ENCODE measurements at places on chromosomes 5 and 9. TPM values are rescaled to one million over a fixed set of nuclear protein-coding genes. Genes with fewer than 3 reads are reported as not detected.

GRCh38 chr5:75566710-75567309 lies 44.4 kb upstream of the ANKDD1B start:
- H3K27me3 ChIP-seq = no peaks in the 10 kb centered on the region
- H3K4me1 ChIP-seq = no peaks in the 10 kb centered on the region
- no peaks in the 10 kb centered on the region for H3K36me3 ChIP-seq
- H3K4me3 ChIP-seq = no peak overlapping the region
- DNase-seq = no peak

DNA sequence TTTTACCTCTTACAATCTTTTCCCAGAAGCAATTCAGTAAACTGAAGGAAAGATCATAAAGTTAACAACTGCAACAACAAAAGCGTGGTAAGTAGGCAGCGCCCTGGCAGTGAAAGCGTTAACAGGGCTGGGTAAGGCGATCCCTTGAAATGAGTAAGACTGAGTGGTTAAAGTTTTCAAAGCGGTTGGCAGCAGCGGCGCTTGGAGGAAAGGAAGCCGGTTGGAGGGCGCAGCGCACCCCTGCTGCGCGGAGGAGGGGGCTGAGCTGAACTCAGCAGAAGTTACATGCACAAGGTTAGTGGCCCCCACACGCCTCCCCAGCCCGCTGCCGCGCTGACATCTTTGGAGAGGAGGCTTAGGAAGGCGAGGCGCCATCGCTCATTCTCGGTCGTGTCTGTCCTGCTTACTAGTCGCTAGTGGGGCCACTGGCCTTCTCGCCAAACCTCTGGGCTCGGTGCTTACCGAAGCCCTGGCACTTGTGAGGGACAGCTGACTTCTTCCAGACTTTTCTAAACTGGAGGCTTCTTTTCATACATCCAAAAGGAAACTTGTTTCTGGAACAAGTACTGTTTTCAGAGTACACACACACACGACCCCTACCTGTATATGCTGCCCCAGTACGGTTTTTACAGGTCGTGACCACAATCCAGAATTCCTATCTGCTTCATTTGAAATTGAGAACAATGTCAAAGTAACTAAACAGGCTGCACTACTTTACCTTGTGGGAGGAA lies at the start of gene SH3RF2:
Gene SH3RF2 (plus strand): TSS at position 178 of the 731 bp plus-strand sequence. CDS start 1,351 bp downstream, outside the sequence.
- H3K27ac ChIP-seq = peak within 1 kb of the TSS; percentile 89
- H3K4me1 ChIP-seq = no peaks in the 10 kb centered on the region
- H3K27me3 ChIP-seq = no peaks in the 10 kb centered on the region
- no peaks in the 10 kb centered on the region for H3K36me3 ChIP-seq
- peak; percentile 55 for DNase-seq

- DNase-seq = no peak
- H3K4me1 ChIP-seq = no peaks in the 10 kb centered on the region
- H3K36me3 ChIP-seq = no peaks in the 10 kb centered on the region
- no peak overlapping the region for H3K4me3 ChIP-seq
- H3K27me3 ChIP-seq = no peaks in the 10 kb centered on the region
These were observed 221.1 kb downstream of the COMMD10 start for GRCh38 chr5:116305899-116306298.

GRCh38 chr5:163877865-163878264 lies 372.4 kb downstream of the MAT2B start:
- H3K4me1 ChIP-seq = no peaks in the 10 kb centered on the region
- H3K27me3 ChIP-seq = no peaks in the 10 kb centered on the region
- no peak overlapping the region for H3K4me3 ChIP-seq

DNA sequence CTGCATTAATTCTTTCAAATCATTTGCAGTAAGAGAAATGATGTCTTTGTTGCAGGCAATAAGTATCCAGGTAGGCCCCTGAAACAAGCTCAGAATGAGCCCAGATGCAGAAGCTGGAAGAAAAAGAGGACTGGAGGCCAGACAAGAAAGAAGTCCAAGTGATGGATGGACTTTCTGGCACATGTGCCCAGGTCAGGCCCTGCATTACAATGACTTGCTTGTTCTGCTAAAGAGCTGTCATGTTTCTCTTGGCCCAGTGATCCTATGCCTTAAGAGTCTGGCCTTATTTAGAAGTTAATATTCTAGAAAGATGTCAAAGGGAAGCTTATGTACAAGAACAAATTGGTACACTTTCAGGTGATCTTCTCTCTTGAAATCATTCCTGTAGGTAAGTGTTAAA lies 64.8 kb downstream of the DPYSL3 start:
- no peaks in the 10 kb centered on the region for H3K36me3 ChIP-seq
- no peaks in the 10 kb centered on the region for H3K27me3 ChIP-seq
- H3K4me3 ChIP-seq = no peak overlapping the region
- H3K4me1 ChIP-seq = no peaks in the 10 kb centered on the region

DNA sequence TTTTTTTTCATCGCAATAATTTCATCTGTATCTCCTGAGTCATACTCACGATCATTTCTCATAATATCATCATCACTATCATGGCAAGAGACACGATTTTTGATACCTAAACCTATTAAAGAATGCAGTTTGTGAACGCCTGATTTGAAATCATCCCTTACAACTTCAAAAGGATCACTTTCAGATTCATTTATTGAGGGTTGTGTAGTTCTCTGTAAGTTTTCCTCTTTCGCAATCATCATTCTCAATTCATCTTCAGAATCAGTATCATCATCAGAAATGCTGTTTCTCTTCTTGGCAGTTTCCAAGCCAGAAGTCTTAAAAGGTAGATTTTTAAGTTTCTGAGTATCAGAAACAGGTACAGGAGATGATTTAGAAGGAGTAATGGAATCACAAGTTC lies 9.7 kb downstream of the NOL8 start:
- H3K4me1 ChIP-seq = no peaks in the 10 kb centered on the region
- H3K4me3 ChIP-seq = no peak overlapping the region
- H3K27ac ChIP-seq = no peak overlapping the region

GRCh38 chr5:96823900-96824380 lies 16.2 kb upstream of the ERAP1 start:
- no peak overlapping the region for H3K4me3 ChIP-seq
- DNase-seq = peak; percentile 32
- no peaks in the 10 kb centered on the region for H3K4me1 ChIP-seq
- H3K36me3 ChIP-seq = no peaks in the 10 kb centered on the region

DNA sequence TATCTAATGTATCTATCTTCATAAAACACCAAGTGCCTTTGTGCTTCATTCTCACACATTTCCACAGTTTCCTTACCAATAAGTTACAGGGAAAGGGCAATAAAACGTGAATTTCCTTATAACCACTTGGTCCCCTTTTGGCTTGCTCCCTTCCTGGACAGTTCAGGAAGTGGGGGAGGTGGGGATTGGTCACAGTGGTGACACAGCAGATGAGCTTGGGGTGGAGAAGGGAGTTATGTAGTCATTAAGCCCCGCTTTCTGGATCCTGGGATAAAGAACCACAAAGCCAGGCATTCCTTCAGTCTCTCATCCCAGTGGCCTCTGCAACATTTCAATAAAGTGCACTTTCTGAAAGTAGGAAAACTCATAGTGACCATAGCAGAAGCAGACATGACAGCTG lies 47.1 kb upstream of the FYB1 start:
- no peaks in the 10 kb centered on the region for H3K27me3 ChIP-seq
- DNase-seq = no peak
- H3K4me1 ChIP-seq = no peaks in the 10 kb centered on the region

- H3K36me3 ChIP-seq = no peaks in the 10 kb centered on the region
- no peaks in the 10 kb centered on the region for H3K4me1 ChIP-seq
- H3K27ac ChIP-seq = no peak overlapping the region
- DNase-seq = no peak
- no peak overlapping the region for H3K4me3 ChIP-seq
These were observed 561.6 kb downstream of the TAF11L14 start for GRCh38 chr5:18195910-18196309.

GRCh38 chr9:124880501-124880900 lies 18.6 kb downstream of the ARPC5L start:
- H3K36me3 ChIP-seq = peaks cover 5% of the 10 kb centered on the region
- no peaks in the 10 kb centered on the region for H3K27me3 ChIP-seq
- no peaks in the 10 kb centered on the region for H3K4me1 ChIP-seq
- no peak for DNase-seq

GRCh38 chr9:111720174-111720573 lies 58.8 kb downstream of the GNG10 start:
- no peak overlapping the region for H3K27ac ChIP-seq
- H3K4me3 ChIP-seq = no peak overlapping the region
- no peak for DNase-seq
- no peaks in the 10 kb centered on the region for H3K4me1 ChIP-seq
- H3K27me3 ChIP-seq = no peaks in the 10 kb centered on the region

DNA sequence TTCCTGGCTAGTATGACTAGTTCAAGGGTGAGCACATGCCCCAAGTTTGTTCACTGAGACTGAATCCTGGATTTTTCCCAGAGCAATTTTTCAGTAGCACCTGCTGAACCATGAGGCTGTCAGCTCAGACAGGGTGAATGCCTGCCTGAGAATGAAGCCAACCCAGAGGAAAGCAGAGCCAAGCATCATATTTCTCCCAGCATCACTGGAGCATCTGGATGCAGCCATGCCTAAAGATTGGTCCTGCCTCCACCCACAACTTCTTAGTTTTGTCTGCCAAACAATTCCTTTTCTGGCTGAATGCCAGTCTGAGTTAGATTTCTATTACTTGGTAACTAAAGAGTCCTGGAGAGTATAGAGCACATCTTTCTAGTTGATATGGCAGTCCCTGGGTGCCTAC lies 343.6 kb downstream of the CSNK1G3 start:
- no peaks in the 10 kb centered on the region for H3K4me1 ChIP-seq
- H3K36me3 ChIP-seq = no peaks in the 10 kb centered on the region
- H3K4me3 ChIP-seq = no peak overlapping the region
- H3K27me3 ChIP-seq = no peaks in the 10 kb centered on the region
- no peak for DNase-seq

DNA sequence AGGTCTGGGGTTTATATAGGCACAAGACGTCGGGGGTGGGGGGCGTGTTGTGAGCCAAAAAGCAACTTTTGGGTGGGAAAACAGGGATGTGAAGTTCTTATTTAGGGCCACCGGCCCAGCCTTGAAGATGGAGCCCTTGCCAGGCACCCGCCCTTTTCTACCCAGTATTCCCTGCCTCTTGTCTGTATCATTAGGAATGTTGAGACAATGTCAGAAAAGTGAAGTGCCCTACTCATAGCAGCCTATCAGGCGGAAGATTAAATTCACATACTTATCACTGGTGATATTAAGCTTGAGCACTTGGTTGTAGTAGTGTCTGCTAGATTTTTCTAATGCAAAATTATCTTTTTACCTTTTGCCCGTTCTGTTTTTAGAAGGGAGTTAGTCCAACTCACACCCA lies 293.5 kb downstream of the CDH10 start:
- DNase-seq = no peak
- H3K4me3 ChIP-seq = no peak overlapping the region
- no peak overlapping the region for H3K27ac ChIP-seq
- no peaks in the 10 kb centered on the region for H3K27me3 ChIP-seq

- no peaks in the 10 kb centered on the region for H3K4me1 ChIP-seq
- H3K27ac ChIP-seq = no peak overlapping the region
- no peak for DNase-seq
- H3K36me3 ChIP-seq = peaks cover 11% of the 10 kb centered on the region
- no peaks in the 10 kb centered on the region for H3K27me3 ChIP-seq
These were observed 55.7 kb upstream of the TBC1D9B start for GRCh38 chr5:179963375-179963774.

- no peaks in the 10 kb centered on the region for H3K4me1 ChIP-seq
- H3K36me3 ChIP-seq = no peaks in the 10 kb centered on the region
- H3K27me3 ChIP-seq = no peaks in the 10 kb centered on the region
- H3K27ac ChIP-seq = no peak overlapping the region
These were observed 526.1 kb downstream of the TLR4 start for GRCh38 chr9:118230329-118230728.

DNA sequence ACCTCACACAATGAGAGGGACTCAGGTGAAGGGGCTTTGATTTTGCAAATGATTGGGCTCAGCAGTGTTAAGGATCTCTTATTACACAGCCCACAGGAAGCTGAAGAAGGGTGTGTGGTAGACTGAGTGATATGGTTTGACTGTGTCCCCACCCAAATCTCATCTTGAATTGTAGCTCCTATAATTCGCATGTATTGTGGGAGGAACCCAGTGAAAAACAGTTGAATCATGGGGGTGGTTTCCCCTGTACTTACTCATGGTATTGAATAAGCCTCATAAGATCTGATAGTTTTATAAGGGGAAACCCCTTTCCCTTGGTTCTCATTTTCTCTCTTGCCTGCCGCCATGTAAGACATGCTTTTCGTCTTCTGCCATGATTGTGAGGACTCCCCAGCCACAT lies 132.5 kb upstream of the FBXL7 start:
- no peak overlapping the region for H3K4me3 ChIP-seq
- no peak for DNase-seq
- H3K36me3 ChIP-seq = no peaks in the 10 kb centered on the region
- no peaks in the 10 kb centered on the region for H3K27me3 ChIP-seq
- no peaks in the 10 kb centered on the region for H3K4me1 ChIP-seq

- peaks cover 6% of the 10 kb centered on the region for H3K4me1 ChIP-seq
- H3K27me3 ChIP-seq = no peaks in the 10 kb centered on the region
- peak overlapping the region; percentile 97 for H3K27ac ChIP-seq
- H3K4me3 ChIP-seq = peak overlapping the region; percentile 90
- no peaks in the 10 kb centered on the region for H3K36me3 ChIP-seq
These were observed 1.8 kb downstream of the PTGER4 start for GRCh38 chr5:40681363-40682153.

DNA sequence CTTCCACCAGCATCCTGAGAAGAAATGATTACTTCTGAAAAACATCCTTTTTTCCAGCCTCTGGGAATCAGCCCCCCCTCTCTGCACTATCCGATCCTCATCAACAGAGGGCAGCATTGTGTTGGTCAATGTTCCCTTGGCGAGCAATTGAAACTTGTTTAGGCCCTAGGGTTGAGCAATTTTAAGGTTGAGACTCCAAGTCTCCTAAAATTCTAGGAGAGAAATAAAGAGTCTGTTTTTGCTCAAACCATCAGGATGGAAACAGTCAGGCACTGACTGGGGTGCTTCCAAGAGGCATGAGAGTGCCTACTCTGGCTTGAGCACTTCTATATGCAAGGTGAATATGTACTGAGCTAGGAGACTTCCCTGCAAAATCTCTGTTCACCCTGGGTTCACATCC lies 12.4 kb upstream of the CYFIP2 start:
- H3K27ac ChIP-seq = no peak overlapping the region
- no peaks in the 10 kb centered on the region for H3K27me3 ChIP-seq
- H3K36me3 ChIP-seq = no peaks in the 10 kb centered on the region
- H3K4me1 ChIP-seq = no peaks in the 10 kb centered on the region

- H3K27ac ChIP-seq = peak overlapping the region; percentile 33
- H3K4me1 ChIP-seq = no peaks in the 10 kb centered on the region
- H3K27me3 ChIP-seq = no peaks in the 10 kb centered on the region
- H3K36me3 ChIP-seq = no peaks in the 10 kb centered on the region
- no peak overlapping the region for H3K4me3 ChIP-seq
- no peak for DNase-seq
These were observed 13.5 kb downstream of the CXCL14 start for GRCh38 chr5:135565266-135565665.

- no peaks in the 10 kb centered on the region for H3K36me3 ChIP-seq
- H3K4me3 ChIP-seq = no peak overlapping the region
- no peak overlapping the region for H3K27ac ChIP-seq
- no peaks in the 10 kb centered on the region for H3K4me1 ChIP-seq
- no peak for DNase-seq
- H3K27me3 ChIP-seq = no peaks in the 10 kb centered on the region
These were observed 37.8 kb downstream of the BHMT start for GRCh38 chr5:79149433-79149832.

- no peak within 1 kb of the TSS for H3K27ac ChIP-seq
- H3K4me1 ChIP-seq = no peaks in the 10 kb centered on the region
- DNase-seq = no peak
These were observed at the start of gene GPR151 for GRCh38 chr5:146516151-146516475. Gene GPR151, minus strand, starts transcription at chr5:146516190. Its CDS starts 77 bp downstream, at chr5:146516113.

The MEIKIN gene
- not detected for total RNA-seq

The CATSPER3 gene
- 0.32 TPM for total RNA-seq

The SLC36A2 gene
- 0.16 TPM for total RNA-seq

The OBP2B gene
- total RNA-seq = not detected

The BTNL3 gene
- under 0.01 TPM for total RNA-seq

All from breast epithelium (tissue), 4 donors.